Right ventricle myocardium superior (tissue), 1 donor: ENCODE measurements at places on chromosomes 3 and 15.

- DNase-seq: no peak
Observed at GRCh38 chr15:42728972-42729371, 8.0 kb downstream of the CDAN1 start.

DNA sequence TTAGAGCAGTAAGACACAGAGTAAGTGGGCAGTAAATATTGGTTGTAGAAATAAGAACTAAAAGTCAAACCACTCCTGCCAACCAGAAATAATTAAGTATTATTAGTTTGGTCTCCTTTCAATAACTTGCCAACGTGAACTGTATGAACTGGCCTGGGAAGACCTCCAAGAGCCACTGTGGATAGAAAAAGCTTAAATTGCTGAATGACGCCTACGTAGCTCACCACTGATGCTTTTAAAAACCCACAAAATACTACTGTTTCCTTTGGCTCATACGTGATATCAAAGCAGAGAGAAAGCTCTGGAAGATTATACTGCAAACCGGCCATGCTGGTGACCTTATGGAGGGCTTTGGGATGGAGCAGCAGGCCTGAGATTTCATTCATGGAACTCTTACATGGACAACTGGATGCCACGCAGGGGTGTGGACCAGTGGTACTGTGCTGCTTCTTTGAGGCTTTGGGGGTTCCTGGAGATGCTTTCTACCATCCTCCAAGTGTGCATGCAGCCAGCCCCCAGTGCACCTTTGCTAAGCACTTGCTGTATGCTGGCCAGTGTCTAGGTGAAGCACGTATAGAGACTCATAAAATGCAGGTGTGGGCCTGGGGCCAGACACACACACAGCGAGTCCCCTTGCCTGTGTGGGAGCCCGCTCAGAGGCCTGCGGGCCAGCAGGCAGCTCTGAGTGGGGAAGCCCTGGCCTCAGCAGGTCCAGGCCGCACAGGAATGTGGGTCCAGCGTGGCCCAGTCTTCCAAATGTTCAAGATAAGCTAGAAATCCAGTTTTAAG is 66.8 kb downstream of the ABTB1 start:
- no peak for DNase-seq

DNA sequence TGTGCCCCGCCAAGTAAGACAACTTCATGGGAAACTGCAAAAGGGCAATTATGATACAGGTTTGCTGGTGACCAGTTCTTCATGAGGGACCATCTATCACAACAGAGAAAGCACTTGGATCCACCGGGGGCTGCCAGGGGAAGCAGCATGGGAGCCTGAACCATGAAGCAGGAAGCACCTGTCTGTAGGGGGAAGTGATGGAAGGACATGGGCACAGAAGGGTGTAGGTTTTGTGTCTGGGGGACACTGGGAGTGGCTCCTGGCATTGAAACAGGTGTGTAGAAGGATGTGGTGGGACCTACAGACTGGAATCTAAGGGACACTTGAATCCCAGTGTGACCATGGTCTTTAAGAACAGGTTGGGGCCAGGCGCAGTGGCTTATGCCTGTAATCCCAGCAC is 22.6 kb downstream of the MKRN2 start:
- DNase-seq: no peak

DNA sequence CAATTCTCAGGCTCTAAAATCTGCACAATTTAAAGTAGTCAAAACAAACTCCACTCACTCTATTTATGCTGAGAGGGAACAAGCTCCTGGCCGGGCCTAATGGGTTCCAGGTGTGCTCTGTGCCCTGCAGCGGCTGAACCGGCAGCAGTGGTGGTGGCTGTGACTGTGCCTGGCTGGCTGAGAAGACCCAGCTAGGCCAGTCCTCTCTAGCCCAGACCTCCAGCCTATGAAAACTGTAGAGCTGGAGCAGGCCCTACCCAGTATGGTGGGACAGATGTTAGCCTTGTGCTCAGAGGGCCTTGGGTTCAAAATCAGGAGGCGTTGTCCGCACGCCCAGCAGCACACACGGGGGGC is 37.0 kb downstream of the EPHB3 start:
- no peak for DNase-seq

DNA sequence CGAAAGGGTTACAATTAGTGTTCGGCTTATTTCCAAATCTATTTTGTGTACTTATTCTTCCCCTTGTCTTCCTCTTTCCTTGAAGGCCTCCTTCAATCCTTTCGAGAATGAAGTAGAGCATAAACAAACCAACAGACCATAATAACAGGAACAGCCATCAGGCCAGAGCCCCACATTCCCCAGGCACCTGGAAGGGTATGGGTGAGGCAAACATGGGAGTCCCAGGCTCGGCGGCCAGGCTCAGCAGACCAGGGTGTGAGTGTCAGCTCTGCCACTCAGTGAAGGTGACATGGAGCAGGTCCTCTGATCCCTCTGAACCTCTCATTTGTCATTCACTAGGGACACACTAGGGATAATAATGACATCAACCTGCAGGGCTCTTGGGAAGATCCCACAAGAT is 13.8 kb downstream of the ALS2CL start:
- DNase-seq: no peak

- DNase-seq: no peak
Observed at GRCh38 chr3:186653984-186654383, 11.8 kb upstream of the HRG start.

DNA sequence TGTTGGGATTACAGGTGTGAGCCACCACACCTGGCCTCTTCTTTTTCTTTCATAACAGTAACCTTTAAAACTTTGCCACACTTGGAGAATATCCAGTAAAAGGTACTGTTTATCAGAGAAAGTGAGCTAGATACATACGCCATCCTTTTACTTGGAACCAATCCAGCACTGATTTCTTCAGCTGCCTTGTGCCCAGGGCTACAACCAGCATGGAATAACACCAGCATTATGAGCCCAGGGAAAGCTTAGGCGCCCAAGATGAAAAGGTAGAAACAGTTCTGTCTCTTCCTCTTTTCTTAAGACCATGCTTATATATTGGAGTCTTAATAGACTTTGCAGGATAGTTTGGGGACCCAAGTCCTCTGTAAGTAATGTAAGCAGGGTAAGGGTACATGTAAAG is 8.4 kb downstream of the SKIC8 start:
- DNase-seq: no peak

DNA sequence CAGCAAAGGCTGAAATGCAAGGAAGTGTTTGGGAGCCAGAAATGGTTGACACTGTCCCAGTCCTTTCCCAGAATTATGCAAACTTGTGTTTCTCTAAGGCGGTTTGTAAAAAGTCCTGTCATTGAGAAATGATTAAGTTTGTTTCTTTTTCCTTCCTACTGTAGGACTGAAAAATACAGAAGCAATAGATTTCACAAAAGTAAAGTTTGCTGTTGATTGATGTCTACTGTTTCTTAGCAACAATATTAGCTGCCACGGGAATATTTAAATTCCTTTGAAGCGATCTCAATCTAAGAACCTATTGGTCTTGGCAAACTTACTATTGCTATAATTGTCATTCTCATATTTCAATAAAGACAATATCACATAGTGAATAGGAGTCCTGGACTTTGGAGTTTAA is 100.7 kb upstream of the IL12A start:
- DNase-seq: no peak

DNA sequence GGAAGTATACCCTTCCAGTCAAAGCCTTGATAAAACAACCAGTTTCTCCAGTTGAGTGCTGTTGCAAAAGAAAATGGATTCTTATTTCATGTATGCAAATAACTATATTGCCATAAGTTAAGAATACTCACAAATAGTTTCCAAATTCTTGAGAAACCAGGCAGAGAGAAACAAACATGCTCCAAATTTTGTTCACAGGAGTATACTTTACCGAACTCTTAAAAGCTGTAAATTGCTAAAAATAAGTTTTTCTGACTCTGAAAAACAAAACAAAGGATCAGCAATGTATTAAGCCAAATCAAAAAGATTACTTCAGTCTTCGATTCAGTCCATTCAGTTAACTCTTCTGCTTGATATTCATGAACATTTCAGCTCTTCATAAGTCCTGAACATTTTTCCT is 646.5 kb downstream of the MCTP2 start:
- no peak for DNase-seq

- peak; percentile 43 for DNase-seq
Observed at GRCh38 chr3:196179380-196180308, 31.6 kb downstream of the ZDHHC19 start.

- no peak for DNase-seq
Observed at GRCh38 chr3:135081856-135082434, 286.9 kb downstream of the EPHB1 start.

DNA sequence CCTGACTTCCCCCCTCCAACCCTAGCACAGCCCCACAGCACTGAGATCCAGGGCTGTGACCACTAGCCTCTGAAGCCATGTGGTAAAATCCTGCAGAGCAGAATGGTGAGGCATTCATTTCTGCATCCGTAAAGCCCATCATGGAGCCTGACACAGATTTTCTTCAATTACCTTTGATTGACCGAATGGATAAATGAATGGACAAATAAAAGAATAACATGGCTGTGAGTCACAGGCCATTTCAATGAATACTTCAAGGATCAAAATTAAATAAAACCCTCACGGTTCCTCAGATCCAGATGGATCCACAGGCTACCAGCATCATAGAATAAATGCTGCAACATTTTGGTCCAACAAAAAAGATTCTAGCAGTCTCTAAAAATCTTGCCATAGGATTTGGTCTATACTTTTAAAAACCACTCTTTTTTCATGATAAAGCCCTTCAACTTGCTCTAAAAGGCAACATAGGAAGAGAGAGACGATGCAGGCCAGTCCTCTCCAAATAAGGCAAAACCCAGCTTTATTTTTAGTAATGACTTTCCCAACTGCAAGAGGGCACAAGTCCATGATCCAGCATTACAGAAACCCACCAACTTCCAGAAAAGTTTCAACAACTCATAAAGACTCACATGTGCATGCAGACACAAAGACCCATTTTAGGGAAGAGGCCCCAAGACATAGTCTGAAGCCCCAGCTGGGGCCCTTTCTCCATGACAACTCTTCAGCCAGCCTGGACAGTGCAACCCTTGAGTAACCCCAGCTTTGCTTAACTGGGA is 52.4 kb upstream of the MRPS22 start:
- DNase-seq: no peak

DNA sequence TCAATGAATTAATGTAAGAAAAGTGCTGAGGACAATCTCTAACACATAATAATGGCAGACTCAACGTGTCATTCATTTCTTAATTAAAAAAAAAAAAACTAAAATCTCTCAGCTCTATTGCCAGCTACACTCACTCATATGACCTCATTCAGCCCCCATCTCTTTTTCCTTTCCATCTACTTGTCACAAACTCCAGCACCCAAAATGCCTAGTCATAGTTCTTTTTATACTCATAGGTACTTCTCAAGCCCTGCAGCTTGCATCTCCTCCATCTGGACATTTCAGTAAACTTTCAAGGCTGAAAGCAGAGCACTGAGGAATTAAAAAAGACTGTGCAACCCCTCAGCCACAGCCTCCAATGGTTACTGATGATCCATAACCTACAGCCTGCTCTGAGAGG is 109.8 kb downstream of the PLCH1 start:
- no peak for DNase-seq

DNA sequence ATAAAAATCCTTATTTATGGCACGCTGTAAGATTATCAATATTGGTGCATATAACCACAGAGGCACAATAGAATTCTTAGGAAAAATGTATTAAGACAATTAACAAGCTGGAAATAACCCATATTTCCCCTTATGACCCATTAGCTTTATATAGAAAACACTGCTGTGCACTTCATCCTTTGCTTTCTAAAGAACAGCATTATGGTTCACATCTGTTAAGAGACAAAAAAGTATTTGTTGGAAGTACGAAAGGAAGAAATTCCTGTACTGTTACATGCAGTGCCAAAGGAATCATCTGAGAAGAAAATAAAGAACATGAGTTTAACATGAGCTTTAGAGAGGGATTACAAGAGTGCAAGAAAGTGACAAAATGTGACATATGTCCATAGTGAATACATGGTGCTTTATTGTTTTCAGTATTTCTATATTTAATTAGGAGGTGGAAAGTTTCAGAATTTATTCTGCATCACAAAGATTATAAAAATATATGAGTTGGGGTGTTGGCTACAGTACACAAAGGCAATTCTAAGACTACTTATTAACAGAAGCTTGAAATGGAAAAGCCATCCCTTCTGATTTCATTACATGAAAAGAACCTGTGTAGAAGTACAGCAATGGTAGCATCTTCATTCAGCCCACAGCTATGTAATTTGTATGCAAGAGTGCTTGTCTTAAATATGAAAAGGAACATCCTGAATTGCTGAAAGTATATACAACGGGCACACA is 6.8 kb downstream of the UBE3A start:
- no peak for DNase-seq

DNA sequence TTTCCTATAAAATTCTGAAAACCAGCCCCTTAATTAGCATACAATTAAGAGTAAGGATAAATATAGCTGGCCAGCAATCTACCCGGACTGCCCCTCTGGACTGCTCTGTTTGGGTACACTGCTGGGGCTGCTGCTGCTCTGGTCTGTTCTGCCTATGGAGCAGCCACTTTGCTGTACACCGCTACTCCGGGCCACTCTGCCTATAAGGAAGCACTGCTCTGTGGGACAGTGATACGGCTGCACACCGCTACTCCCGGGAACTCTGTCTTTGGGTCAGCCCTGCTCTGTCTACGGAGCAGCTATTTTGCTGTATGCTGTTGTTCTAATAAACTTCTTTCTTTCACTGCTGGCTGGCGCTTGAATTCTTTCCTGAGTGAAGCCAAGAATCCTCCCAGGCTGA is 316.5 kb upstream of the PLSCR5 start:
- DNase-seq: no peak

DNA sequence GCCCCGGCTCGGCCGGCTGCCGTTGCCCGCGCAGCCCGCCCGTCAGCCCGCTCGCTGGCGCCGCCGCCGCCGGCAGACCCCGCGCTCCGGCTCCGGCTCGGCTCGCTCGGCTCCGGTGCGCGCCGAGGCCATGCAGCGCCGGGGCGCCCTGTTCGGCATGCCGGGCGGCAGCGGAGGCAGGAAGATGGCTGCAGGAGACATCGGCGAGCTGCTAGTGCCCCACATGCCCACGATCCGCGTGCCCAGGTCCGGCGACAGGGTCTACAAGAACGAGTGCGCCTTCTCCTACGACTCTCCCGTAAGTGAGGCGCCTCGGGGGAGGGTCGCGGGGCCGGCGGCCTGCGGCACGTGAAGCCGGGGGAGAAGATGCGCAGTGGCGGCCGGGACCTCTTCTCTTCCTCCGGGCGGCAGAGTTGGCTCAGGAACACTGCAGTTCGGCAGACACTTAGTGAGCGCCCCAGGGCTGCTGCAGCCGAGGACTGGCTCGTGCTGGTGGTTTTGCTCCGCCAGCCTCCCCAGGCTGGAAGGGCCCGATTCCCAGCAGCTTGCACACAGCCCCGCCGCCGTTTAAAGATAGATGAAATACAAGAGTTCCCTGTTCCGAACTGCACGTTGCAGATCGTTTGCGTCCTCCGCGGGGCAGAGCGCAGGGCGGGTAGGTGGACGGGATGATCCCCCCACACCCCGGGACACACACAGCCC is 407 bp downstream of the USP13 start:
- DNase-seq: peak; percentile 82
